GOT3 (cell line): ENCODE measurements at places on chromosomes 7 and 10.

DNA sequence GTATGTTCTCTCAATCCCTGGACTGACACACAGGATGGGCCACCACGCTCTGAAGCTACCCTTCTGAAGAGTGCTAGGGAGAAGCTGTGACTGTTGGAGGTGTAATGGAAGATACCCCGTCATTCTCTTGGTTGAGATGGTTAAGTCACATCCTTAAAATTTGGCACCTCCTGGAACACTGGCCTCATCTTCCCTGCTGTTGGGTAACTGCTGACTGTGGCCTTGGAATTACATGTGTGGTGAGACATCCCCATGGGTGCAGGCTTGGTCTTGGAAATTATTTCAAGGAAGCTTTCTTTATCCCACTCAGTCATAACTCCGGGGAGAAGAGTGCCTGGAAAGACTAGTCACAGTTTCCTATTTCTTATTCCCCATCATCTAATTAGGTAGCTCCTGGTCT is 62.0 kb downstream of the LRMDA start:
- no peak for DNase-seq

DNA sequence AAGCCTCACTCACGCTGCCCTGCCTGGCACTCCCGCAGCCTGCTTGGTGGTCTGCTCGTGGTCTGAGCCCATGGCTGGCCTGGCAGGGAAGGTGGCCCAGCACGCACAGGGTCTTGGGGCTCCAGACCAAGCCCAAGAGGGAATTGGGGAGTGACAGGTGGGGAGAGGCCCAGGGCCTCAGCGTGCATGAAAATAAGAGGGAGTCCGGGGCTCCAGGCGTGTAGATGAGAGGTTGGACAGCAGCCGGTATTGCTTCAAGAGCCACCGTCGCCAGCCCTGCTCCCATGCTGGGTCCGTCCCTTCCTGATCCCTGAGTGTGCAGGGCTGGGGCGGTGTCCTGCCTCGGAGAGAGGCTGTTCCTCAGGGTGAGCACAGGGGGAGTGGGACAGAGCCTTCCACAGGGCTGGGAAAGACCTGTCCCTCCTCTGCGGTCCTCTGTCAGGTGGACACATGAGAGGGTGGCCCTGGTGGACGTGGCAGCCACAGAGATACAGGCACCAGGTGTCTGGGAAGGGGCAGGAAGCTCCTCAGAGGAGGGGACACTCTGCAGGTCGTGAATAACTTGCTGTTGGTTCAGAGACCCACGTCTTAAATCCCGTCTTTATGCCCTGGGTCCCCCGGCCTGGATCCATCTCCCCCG is 113.1 kb downstream of the INPP5A start:
- no peak for DNase-seq

DNA sequence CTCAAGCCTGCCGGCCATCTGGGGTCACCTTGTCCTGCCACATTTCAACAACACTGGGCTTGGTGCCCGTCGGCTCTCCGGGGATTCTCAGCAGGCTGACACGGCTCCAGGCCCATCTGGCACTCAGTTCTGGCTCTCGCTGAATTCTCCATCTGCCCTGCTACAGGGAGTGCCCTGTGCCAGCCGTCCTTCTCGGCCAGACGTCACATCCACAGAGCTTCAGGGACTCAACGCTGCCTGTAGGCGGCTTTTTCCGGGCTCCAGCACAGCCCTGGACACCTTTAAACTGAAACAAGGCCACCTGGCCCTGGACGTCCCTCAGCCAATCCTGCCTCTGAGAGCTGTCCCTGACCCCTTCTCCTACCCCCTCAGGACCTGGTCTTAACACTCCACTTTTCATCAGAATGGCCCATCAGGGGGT is 43.0 kb downstream of the TMEM130 start:
- peak; percentile 8 for DNase-seq

DNA sequence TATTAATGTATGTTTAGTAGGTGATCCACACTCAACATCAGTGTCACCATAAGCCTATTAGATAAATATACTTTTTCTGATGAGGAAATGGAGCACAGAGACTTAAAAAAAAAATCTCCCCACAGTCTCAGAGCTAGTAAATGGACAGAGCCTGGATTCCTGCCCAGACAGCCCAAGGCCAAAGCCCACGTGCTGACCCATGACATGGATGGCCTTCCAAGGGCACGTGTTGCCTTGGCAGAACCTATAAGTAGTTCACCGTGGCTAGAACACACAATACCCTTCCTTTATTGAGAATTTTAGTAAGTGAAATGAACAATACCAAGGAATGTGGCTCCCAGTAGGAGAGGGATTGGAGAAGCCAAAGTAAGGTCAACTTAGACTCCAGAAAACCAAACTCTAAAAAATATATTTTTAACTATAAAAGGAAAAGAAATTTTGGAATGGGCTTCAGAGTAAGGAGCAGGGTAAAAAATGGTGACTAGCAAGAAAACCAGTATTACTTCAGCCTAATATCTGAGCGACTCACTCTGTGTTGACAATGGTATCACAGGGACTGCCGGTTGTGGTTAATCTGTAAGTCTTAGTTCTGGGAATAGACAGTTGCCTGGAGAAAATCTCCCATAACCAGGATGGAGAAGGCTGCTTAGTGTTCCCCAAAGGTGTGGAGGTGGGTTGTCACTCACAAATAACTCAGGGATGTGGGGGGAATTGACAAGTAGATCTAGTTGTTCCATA is 223.0 kb downstream of the SORCS1 start:
- DNase-seq = no peak

DNA sequence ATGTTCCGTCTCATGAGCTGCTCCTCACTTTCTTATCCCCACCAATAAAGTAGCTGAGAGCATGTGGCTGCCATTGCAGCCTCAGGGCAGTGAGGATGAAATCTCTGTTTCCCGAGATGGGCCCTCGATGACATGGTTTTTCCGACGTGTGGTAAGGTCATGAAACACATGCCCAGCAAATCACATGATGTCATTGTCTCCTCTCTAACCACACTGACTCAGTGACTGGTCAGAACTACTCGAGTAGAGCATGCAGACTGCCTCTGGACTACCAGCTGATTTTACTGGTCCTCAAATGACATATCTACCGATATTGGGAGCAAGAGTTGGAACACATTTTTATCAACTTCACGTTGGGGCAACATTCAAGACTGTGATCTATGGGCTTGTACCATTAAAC is 786.1 kb downstream of the CNTNAP2 start:
- DNase-seq = no peak

- no peak for DNase-seq
Observed at GRCh38 chr7:119037941-119038340, 813.4 kb downstream of the ANKRD7 start.

- DNase-seq = no peak
Observed at GRCh38 chr10:4707221-4707620, 118.8 kb upstream of the AKR1E2 start.

- no peak for DNase-seq
Observed at GRCh38 chr7:131076032-131076431, 251.6 kb upstream of the MKLN1 start.

DNA sequence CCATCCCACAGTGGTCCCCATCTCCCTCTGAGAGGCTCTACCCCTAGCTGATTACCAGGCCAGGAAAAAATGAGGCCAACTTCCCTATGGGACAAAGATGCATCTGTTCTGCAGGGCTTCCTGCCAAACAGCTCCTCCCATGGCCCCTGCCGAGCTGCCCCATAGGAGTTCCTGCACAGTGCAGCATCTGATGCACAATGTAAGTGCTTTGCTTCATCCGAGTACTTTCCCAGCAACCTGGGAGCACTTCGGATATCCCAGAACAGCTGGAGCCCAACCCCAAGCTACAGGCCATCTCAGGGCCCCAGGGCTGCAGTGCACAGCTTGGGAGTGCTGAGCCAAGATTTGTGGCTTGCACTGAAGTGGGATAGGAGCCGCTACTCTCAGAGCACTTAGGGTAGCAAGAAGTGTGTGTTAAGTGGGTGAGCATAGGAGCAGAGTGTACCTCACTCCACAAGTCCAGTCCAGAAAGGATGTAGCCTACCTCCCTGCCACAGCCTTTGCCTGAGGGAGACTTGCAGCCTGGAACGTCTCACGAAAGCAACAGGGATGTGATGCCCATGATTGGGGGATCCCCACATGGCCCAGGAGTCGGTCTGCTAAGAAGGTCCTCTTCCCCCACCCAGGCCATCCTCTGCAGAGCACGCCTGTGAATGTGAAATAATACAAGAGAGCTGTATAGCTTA is 209.6 kb upstream of the VWC2 start:
- DNase-seq = no peak

- no peak for DNase-seq
Observed at GRCh38 chr7:35446091-35446490, 192.2 kb upstream of the TBX20 start.

DNA sequence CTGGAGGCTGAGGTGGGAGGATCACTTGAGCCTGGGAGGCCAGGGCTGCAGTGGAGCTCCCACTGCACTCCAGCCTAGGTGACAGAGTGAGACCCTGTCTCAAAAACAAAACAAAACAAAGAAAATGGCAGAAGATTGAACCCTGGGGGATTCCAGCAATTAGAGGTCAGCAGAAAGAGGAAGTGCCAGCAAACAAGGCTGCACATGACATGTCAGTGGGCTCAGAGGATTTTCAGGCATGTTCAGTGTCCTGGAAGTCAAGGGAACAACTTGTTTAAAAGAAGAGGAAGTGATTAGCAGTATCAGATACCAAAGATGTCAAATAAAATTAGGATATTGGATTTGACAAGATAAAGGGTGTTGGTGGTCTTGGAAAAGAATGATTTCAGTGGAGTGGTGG is 32.3 kb downstream of the RAB18 start:
- DNase-seq = no peak

GRCh38 chr7:128032605-128033235 is 1.5 kb upstream of the LRRC4 start:
- DNase-seq = no peak

DNA sequence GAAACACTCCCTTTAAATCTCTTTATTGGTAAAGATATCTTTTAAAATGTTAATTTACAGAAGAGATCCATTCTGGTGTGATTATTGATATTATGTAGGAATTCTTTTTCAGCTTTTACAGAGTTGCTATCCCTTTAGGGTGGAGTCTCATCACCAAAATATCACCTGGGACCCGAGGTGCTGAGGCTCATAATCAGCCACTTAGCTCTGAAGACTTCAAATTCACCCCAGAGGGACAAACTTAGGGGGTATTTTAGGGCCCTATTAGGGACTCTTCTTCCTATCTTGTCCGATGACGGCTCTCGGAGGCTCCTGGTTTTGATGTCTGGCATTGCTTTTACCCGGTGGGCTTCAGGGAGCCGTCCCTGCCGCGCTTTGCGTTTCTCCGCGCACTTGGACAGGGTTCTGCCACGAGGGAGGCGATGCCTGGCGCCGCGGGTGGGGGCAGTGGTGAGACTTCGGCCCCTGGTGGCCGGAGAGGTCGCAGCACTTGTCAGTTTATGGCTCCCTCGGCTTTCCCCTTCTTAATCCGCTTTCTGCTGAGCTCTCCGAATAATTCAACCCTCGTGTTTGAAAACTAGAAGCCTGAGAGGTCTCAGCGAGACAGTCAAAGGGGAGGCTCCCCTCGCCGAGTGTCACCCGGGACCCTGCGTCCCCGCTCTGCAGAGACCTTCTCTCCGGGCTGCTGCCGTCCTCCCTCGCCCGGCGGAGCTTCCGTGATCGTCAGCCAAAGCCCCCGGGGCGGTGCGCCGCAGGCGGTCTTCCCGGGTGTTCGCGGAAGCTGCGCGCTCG is 27.8 kb downstream of the RBM20 start:
- DNase-seq = peak; percentile 53

DNA sequence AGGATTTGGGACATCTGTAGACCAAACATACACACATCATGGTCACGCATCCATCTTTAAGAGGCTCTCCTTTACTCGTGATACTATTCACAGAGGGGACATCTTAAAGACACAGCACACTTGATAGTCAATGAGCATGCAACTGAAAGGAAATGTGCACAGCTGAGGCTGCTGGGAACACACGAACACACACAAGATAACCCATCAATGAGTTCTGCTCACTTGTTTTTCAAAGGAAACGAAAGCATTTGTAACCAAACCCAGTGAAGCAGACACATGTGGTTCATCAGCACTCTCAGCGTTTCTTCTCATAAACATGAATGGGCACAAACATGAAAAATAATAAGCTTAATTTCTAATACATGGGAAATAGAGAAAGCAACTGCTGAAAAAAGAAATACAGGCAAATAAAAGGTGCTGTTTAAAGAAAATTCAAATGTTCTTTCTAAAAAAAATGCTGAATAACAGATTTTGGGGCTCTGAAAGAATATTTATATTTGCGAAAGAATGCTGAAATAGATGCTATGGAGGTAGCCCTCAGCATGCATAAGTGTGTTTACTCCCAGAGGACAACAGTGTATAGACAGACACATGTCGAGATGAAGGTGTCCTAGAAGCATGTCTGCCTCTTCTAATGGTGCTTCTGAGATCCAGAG is 59.7 kb upstream of the LAMB4 start:
- no peak for DNase-seq
